ENCODE measurements at places on chromosomes 16 and 17. TPM values are rescaled to one million over a fixed set of nuclear protein-coding genes. Genes with fewer than 3 reads are reported as not detected.
A peak's percentile ranks its signal among the peaks of the same experiment; 100 is the strongest.

The TBC1D3D gene
- not detected for total RNA-seq

- peak; percentile 84 for DNase-seq
These were observed 35.3 kb downstream of the SOCS3 start for GRCh38 chr17:78324391-78325075.

GRCh38 chr16:1395444-1396031 lies 19.0 kb downstream of the UNKL start:
- no peak for DNase-seq

The KRT40 gene
- total RNA-seq: not detected

DNA sequence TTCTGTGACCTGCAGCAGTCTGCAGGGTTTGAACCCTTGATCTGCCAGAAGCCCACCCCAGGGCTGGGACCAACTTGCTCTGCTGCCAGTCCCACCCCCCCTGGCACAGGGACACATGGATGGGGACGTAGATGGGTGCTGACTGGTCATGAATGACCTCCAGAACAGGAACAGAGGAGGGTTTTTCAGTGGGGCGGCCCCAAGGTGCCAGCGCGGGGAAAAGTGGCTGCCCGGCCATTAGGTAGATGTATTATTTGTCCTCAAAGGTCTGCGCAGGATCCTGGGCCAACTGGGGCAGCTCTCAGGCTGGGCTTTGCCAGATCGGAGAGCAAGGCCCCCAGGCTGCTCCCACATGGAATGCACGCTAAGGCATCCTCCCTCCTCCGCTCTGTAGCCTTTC lies 265.2 kb upstream of the TNRC6C start:
- DNase-seq: no peak

GRCh38 chr17:71975331-71975801 lies 145.5 kb upstream of the SOX9 start:
- DNase-seq: peak; percentile 38

The NPIPA3 gene
- total RNA-seq: 2.5 TPM

DNA sequence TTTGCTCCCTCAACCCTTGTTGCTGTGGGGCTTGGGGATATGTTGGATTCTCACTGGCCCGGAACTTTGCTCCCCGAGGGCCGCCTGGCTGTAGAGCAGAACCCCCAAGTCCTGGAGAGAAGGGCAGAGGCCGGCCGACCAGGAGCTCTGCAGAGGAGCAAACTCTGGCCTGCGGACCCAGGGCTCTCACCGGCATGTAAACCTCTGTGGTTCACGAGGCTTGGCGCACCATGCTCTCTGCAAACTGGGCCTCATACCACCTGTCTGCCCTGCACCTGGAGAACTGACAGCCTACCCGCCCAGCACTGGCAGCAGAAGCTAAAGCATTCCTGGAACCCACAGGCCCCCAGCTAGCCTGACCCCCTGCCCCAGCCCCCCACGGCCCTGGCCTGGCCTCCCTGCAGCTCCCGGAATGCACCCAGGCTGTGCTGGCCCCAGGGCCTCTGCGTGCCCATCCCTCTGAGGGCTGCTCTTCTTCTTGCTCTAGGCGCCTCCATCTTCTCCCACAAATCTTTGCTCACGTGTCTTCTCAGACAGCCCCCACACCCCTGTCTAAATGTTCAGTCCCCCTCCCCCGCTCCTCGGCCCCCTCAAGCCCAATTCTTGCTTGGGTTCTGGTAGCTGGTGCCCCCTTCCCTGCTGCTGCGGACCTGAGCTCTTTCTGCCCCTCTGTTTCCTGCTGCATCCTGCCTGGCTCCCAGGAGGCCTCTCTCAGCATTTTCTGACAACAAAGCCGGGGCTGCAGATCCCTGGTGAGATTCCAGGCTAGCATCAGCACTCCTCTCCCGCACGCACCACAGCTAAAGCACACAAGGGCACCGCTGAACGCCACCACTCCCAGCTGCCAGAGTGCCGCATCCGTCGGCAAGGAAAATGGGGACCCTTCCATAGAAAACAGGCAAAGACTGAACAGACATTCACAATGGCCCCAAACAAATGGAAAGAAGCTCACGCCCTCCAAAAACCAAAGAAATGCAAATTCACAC lies 23.3 kb downstream of the ACTG1 start:
- DNase-seq: no peak

DNA sequence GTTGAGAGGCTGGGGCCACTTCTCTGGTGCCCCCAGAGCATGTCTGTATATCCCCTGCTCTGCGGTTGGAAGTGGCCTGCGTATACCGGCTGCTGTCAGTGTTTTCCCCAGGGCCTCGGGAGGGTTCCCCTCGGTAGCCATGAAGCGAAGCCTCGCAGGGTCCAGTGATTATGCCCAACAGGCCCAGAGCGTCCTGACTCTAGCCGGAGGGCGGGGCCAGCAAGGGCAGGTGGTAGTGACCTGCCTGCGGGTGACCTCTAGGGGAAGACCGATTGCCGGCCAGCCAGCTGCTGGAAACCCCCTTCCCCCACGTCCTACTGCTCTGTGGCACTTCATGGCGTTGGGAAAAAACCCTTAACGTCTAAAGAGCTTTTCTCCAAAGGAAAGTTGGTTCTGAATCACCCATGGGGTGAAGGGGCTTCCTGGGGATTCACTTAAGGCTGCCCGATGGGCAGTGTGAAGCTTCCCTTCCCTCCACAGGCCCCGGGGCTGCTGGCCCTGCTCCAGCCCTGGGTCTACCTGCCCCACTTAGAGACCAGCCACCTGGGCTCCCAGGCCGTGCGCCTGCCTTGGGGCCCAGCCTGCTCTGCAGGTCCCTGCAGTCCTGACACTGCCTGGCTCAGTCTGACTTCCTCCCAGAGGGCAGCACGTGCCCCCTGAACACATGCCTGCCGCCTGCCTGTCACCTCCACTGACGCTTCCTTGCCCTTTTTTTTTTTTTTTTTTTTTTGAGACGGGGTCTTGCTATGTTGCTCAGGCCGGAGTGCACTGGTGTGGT lies 72.8 kb downstream of the SOCS1 start:
- no peak for DNase-seq

GRCh38 chr17:2972749-2973148 lies 90.7 kb downstream of the OR1D5 start:
- DNase-seq: no peak

- peak; percentile 61 for DNase-seq
These were observed 10.3 kb upstream of the TVP23A start for GRCh38 chr16:10828851-10829366.

DNA sequence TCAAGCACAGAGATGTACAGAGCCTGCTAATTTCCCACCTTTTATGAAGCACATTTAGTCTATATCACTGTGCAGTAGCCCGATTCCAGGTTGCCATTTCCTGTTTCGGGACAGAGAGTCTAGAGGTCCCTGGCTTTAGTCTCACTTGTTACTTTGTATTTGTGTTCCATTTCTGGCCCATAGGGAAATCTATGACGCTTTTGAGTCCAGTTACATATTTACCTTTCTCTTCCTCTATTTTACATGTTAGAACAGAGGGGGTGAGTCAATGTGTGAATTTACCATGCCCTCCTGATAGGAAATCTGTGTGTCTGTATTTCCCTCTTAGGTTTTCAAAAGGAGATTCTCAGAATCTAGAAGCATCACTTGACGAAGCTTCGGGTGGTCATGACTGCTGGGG lies 227.1 kb upstream of the ZFHX3 start:
- DNase-seq: no peak

GRCh38 chr17:68909066-68909465 lies 46.1 kb downstream of the ABCA8 start:
- DNase-seq: peak; percentile 85

The RUNDC3A gene
- not detected for total RNA-seq

- peak; percentile 98 for DNase-seq
These were observed 16.2 kb upstream of the NAGLU start for GRCh38 chr17:42519546-42520491.

Measured in HFFc6 (cell line).